Hematopoietic multipotent progenitor cell (in vitro differentiated cells): ENCODE measurements at places on chromosomes 11 and 22. TPM values are rescaled to one million over a fixed set of nuclear protein-coding genes. Genes with fewer than 3 reads are reported as not detected.

Gene GRAP2
- total RNA-seq, result 1.1 TPM

DNA sequence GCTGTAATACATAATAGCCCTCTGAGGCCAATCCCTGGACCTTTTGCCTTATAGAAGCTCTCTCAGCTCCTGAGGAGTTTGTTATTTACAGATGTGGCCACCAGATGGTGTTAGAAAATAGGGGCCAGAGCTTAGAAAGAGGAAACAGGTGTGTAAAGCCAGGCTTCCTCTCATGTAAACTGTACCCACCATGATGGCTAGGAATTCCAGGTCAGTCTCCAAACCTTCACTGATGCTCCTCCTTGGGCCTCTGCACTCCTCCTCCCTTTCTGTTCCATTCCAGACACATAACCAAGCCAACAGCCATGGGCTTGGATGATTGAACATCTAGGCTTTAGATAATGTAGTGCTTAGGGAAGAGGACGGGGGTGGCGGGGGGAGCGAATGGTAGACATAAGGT is 39.7 kb downstream of the USP35 start:
- peak; percentile 88 for DNase-seq

Gene OR5P2
- total RNA-seq, result not detected

Gene USP2
- total RNA-seq, result 0.54 TPM

- no peak for DNase-seq
These were observed 351.7 kb downstream of the METTL15 start for GRCh38 chr11:28459912-28460311.

GRCh38 chr22:49620003-49620556 is 207.6 kb downstream of the BRD1 start:
- no peak for DNase-seq
